ENCODE measurements at places on chromosomes 11 and 22.

GRCh38 chr22:36585841-36586240 is 56.9 kb upstream of the EIF3D start:
- peak; percentile 32 for DNase-seq

DNA sequence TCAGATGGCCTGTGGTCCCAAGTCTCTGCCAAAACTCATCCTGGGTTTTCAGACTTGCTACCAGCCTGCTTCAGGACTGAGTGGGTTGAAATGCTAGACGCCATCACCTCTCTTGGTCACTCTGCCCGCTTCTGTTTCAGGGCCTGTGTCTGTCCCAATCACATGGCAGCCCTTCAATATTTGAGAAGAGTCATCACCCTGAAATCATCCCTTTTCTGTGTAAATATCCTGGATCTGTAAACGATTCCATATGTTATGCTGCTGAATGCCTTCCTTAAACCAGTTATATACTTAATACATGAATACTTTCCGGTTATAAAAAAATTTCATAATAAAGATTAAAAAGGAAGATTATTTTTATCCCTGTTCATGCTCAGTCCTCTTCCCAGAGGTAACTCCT is 39.8 kb upstream of the TLCD5 start:
- DNase-seq = no peak

- DNase-seq = peak; percentile 79
These were observed 32.4 kb downstream of the NECTIN1 start for GRCh38 chr11:119696378-119697222.

GRCh38 chr11:35157814-35158700 is 19.1 kb downstream of the CD44 start:
- DNase-seq = no peak

GRCh38 chr11:94276943-94277342 is 27.4 kb upstream of the IZUMO1R start:
- DNase-seq = no peak

DNA sequence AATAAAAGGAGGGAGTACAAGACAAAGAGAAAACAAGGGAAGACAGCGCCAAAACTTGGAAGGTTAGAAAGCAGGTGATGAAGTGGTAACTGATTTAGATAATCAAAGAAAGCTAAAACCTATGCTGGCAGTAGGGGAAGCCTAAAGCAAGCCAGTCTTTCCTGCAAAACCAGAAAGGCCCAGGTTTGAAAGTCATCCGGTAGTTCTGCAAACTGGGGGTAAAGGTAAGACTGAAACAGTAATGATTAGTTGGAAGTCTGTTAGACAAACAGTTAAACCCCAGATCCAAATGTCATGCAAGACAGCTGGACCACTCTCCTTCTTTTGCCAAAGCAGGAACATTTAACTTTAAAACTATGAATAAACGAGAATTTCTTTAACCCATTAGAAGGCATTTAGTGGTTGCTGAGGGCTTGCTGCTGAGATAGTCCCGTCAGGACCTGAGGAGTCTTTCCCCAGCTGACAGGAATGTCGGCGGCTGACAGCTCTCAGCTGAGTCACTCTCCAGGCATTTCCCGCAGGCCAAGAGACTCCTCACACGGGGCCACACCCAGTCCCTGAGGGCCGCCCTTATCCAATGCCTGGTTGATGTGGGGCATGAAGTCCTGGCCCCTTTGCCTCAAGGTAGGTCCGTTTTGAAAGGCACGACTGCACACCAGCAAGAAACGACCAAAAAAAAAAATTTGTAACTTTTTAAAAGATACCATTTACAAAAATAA is 36.3 kb upstream of the CFAP300 start:
- DNase-seq = peak; percentile 90

DNA sequence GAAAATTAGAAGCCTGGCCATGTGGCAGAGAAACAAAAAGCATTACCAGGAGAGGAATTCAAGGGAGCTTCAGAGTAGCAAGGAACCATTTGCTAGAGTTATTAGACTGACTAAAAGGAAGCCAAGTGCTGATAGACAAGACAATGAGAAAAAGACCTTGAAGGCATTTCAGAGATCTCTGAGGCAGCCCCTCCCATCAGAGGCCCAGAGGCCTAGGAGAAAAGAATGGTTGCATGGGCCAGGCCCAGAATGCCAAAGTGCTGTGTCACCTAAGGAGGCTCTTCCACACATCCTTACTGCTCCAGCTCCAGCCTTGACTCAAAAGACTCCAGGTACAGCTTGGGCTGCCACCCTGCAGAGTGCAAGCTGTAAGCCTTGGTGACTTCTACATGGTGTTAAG is 61.8 kb upstream of the POU2AF2 start:
- DNase-seq = no peak

GRCh38 chr22:19591568-19591967 is 67.4 kb upstream of the CLDN5 start:
- DNase-seq = no peak

DNA sequence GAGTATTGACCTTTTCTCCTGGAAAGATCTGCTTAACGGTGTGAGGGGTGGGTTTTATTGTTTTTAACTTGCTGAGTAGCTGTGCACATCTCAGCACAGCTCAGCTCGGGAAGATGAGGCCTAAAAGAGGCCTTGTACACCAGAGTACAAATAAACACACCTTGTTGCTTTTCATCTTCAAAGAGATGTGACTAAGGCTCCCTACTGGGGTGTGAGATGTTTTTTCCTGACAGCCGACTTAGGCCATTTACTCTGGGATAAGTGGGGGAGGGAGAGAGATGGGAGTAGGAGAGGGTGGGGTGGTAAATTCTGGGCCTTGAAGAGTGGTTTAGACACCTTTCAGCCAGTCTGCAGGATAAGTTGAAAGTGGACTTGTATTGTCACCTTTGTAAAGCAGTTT is 2.9 kb downstream of the LDLRAD3 start:
- no peak for DNase-seq

GRCh38 chr11:125494974-125495725 is 915 bp downstream of the FEZ1 start:
- no peak for DNase-seq

DNA sequence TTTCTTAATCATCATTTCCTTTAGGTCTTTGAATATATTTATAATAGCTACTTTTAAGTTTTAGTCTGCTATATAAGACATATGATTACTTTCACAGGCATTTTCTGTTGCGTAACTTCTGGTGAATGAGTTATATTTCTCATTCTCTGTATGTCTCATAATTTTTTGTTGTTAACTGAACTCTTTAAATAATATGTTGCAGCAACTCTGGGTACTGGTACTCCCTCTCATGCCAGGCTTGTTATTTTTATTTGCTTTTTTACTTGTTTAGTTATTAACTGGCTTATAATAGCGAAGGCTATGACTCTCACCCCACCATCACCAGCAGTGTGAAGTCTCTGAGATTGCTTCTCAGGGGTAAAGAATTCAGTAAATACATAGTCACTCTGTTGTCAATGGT is 524.2 kb upstream of the CHORDC1 start:
- no peak for DNase-seq

DNA sequence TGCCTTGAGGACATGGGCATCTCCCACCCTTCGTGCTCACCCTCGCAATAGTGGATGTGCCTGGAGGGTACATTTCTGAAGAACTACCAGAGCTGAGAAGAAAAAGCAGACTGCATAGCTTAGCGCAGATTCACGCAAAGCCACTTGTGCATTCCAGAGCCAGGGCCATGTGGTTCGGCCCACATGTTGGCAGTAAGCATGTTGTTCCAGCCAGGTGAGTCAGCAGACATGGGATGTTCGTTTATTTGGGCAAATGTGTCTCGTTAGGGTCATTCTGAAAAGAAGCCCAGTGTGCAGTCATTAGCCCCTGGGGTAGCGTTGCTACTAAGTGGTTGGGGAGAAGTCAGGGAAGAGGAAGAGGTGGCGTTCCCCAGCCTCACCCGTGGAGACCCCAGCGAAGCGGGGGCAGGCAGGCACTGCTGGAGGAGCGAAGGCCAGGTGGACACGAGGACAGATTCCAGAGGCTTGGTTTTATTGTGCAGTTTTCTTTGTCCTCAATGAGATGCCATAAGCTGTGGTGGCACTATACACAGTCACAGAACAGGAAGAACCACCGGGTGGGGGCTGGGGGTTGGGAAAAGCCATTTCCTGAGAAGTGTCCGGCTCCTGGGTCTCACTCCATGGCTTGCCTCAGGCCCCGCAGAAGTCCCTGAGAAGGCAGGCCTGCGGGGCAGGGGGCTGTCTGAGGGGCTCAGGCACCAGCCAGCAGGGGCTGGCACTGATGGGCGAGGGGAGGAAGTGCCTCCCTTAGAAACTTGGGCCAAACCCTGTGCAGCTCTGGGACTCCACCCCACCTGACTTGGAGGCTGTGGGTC is 5.0 kb downstream of the THY1 start:
- DNase-seq = no peak

DNA sequence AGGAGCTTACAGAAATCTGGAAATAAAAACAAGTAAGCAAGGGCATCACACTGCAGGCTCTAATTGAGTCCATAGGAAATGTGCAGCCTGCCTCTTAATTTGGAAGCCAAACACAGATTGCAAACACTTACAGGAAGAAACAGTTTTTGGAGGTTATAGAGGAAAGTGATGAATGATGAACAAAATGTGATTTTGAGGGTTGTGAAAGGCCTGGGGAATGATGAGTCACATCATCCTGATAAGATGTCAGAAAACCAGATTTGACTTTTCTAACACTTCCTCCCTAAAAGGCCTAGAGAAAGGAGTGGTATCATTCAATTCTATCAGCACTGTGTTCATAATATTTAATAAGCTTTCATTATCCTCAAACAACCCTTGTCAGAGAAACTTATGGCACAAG is 96.6 kb upstream of the POU2AF2 start:
- DNase-seq = no peak

DNA sequence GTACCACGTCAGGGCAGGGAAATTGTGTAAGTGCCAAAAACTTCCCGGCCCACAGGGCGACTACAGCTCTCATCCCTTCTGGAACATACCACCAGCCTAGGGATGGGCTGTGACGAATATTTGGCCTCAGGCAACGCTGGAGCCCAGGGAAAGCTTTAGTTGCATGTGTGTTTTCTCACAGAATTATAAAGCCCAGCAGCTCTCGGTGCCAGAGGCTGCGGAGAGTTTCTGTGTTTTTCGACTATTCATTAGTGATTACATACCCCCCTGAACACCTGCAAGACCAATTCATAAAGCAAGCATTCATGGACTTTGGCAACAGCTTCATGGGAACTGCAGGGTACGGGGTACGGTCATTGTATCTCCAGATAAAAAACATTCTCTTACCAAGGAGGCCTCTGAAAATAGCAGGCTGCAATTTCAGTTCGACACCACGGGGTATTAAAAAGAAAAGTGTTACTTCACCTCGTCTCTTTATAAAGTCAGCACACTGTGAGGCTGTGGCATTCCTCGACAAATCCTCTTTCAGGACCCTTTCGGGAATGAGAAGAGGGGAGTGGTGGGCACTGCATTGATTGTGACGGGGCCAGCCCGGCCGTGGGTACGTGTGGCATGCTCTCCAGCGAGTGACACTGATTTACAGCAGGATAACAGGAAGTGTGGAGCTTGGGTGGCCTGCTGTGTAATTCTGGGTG is 243.6 kb upstream of the SORL1-AS1 start:
- no peak for DNase-seq

DNA sequence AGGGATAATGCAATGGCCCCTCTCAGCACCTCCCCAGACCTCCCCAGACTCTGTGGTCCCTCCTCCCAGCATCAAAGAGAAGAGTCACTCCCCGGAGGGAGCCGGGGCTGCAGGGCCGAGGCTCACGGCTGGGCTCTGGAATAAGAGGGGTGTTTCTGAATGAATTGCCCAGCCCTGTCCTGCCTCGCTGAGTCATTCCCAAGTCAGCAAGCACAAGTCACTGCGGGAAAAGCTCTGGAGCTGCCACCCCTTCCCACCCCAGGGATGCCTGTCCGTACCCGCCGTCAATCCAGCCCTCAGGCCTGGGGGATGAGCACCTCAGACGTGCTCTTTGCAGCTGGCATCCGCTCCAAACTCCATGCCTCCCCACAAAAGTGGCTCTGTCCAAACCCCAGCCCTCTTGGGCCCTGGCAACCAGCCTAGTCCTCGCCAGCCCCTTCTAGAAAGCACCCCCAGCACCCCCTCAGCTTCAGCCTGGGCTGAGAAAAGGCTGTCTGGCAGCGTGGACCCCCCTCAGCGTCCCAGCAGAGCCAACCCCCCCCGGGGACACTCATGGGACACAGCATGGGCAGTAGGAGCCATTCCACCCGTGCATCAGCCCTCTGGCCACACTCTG is 22.7 kb downstream of the CELSR1 start:
- no peak for DNase-seq

GRCh38 chr11:46916286-46917108 is 1.9 kb downstream of the LRP4 start:
- peak; percentile 33 for DNase-seq

DNA sequence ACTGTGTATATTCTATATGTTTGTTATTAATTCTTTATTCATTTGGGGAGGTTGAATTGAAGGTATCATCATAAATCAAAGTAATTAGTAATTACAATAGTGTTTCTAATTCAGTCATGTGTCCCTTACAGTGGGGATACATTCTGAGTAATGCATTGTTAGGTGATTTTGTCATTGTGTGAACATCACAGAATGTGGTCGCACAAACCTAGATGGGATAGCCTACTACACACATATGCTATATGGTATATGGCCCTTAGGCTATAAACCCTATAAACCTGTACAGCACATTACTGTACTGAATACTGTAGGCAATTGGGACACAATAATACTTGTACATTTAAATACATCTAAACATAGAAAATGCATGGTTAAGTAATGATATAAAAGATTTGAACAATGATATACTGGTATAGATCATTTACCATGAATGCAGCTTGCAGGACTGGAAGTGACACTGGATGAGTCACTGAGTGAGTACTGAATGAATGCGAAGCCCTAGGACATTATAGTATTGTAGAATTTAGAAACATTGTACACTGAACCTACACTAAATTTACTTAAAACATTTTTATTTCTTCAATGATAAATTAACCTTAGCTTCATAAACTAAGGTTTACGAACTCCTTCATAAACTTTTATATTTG is 936.2 kb upstream of the CHORDC1 start:
- DNase-seq = no peak

DNA sequence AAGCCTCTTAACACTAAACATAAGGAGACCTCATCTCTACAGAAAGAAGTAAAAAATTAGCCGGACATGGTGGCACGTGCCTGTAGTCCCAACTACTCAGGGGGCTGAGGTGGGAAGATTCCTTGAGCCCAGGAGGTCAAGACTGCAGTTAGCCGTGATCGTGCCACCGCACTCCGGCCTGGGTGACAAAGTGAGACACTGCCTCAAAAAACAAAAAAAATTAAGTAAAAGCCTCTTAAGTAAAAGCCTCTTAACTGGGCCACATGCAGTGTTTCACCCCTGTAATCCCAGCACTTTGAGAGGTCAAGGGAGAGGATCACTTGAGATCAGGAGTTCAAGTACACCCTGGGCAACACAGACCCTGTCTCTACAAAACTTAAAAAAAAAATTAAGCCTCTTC is 25.7 kb downstream of the CELF1 start:
- DNase-seq = no peak

GRCh38 chr11:8740129-8740528 is 57.5 kb downstream of the RPL27A start:
- DNase-seq = no peak

GRCh38 chr11:73538381-73538872 is 59.5 kb downstream of the FAM168A start:
- no peak for DNase-seq

- DNase-seq = peak; percentile 25
These were observed 458 bp downstream of the RTN4R start for GRCh38 chr22:20267441-20268278.

GRCh38 chr11:106014620-106015019 is 7.4 kb downstream of the MSANTD4 start:
- no peak for DNase-seq

All from LoVo (cell line).